ENCODE measurements at places on chromosomes 6 and 20. TPM values are rescaled to one million over a fixed set of nuclear protein-coding genes. Genes with fewer than 3 reads are reported as not detected.

Gene EYS
- not detected for total RNA-seq

DNA sequence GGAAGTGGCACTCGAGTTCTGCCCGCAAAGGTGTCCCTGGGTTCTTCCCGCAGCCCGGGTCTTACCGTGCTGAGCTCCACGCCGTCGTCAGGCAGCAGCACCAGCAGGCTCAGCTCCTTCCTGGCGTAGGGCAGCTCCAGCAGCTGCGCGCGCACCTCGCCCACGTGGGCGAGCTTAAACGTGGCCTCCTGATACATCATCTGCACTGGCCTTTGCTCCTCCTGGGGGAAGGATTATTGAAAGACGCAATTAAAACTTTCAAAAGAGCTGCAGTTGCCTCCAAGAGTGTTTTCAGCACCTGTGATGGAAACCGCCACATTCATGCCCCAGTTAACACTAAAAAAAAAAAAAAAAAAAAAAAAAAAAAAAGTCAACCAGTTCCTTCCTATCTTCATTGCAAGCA is 11.3 kb downstream of the SERPINB9 start:
- H3K27ac ChIP-seq: peak overlapping the region; percentile 64
- peak; percentile 39 for DNase-seq
- H3K36me3 ChIP-seq: no peaks in the 10 kb centered on the region
- no peaks in the 10 kb centered on the region for H3K4me1 ChIP-seq

Gene SLC17A3
- total RNA-seq: not detected

GRCh38 chr6:56962441-56962840 is 7.5 kb downstream of the BEND6 start:
- H3K4me1 ChIP-seq: no peaks in the 10 kb centered on the region
- DNase-seq: no peak
- H3K27ac ChIP-seq: no peak overlapping the region
- no peaks in the 10 kb centered on the region for H3K36me3 ChIP-seq
- no peak overlapping the region for H3K4me3 ChIP-seq

Gene PXDC1
- total RNA-seq: 174 TPM

DNA sequence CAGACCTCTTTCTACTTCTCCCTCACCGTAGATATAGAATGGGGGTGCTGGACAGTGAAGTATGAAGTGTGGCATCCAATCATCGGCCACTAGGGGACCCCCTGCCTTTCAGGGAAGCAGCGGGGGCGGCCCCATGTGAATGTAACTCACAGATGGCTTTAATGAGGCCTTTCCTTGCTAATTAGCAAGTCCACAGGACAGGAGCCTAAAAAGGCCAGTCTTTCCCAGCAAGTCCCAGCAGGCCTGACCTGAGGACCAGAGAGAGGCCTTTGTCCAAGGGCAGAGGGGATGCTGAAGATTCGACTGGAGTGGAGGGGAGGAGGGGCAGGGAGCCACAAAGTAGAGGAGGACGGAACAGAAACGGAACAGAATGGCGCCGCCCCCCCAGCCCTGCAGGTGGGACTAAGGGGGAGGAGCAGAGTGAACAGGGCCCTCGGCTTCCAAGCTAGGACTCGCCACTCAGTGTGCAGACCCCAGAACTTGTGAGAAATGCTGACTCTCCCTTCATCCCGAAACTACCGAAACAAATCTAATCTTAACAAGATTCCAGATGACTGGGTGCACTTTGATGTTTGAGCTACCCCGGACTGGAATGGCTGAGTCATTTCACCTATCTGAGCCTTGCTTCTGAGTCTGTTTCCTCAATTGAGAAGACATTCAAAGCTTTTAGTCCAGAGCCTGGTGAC is 5.8 kb downstream of the C6orf132 start:
- H3K27me3 ChIP-seq: peaks cover 5% of the 10 kb centered on the region
- no peaks in the 10 kb centered on the region for H3K4me1 ChIP-seq
- H3K4me3 ChIP-seq: no peak overlapping the region
- no peak overlapping the region for H3K27ac ChIP-seq

Gene RAB44
- total RNA-seq: 0.39 TPM

Gene BTN1A1
- not detected for total RNA-seq

DNA sequence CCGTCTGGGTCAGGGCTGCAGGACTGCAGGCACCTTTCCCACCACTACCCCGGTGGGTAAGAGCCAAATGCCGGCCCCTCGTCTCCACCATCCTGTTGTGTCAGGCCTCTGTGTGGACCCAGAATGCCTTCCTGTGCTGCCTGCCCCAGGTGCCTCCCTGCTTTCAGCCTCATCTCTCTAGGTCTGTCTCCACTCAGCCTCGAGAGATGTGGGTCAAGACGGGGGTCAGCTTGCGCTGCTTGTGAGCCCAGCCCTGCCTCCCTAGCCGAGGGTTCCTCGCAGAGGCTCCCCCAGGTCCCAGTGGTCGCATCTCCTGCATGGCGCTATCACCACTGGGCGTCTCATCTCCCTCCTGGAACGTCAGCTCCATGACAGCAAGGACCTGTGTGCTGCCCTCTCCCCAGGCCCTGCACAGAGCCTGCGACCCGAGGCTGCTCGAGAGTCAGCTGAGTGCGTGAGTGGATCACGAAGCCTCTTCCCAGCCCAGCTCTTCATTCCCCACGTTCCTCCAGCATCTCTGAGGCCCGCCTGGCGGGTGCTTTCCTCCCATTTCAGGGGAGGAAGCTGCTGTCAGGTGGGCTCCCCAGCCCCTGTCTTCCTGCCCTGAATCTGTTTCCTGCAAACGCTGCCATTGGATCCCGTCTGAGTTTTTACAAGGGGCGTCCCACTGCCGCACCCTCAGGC is 38.7 kb upstream of the ZBP1 start:
- H3K4me1 ChIP-seq: no peaks in the 10 kb centered on the region
- H3K27me3 ChIP-seq: no peaks in the 10 kb centered on the region
- H3K36me3 ChIP-seq: no peaks in the 10 kb centered on the region

DNA sequence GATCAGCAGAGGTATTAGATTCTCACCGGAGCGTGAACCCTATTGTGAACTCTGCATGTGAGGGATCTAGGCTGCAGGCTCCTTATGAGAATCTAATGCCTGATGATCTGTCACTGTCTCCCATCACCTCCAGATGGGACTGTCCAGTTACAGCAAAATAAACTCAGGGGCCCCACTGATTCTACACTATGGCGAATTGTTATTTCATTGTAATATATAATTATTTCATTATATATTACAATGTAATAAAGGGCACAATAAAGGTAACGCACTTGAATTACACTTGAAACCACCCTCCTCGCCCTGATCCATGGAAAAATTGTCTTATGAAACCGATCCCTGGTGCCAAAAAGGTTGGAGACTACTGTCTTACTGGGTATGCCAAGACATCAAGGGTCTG is 18.6 kb downstream of the PRKN start:
- H3K4me1 ChIP-seq: no peaks in the 10 kb centered on the region
- H3K36me3 ChIP-seq: no peaks in the 10 kb centered on the region
- no peak for DNase-seq
- no peaks in the 10 kb centered on the region for H3K27me3 ChIP-seq
- no peak overlapping the region for H3K4me3 ChIP-seq

Gene ATP6V1G2
- total RNA-seq: 2.0 TPM

Gene PTPRA
- 58.0 TPM for total RNA-seq

Gene NR2E1
- not detected for total RNA-seq

DNA sequence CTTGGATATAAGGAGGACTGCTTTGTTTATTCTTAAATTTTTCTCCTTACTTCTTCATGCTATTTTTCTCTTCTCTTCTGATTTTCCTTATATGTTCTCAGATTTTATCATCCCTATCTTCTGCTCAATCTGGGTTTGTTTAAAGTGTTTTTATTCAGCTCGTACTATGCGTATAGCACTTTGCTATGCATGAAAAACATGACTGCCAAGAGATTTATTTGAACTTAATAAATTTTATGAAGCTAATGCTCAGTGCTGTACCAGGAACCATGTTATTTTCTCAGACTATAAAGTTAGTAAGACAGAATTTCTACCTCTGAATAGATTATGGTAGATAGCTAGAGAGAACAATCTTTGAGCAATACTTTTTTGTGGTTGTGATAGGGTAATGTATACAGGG is 305.9 kb downstream of the LAMA2 start:
- no peaks in the 10 kb centered on the region for H3K4me1 ChIP-seq
- H3K27ac ChIP-seq: no peak overlapping the region
- DNase-seq: no peak
- H3K4me3 ChIP-seq: no peak overlapping the region

DNA sequence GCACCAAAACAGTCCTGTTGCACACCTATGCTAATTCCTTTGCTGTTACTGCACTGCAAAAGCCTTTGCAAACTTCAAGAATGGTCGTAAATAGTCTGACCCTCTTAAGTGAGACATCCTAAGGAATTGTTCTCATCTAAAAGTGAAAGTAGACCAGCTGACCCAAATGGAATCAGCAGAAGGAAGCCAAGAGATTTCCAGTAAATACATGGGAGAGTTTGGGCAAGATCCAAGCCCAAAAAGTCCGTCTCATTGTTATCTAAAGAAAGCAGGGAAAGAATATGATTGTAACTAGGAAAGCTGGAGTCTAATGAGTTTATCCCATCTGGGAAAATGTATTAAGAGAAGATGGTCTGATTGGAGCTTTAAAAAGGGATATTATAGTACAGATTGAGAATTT is 43.0 kb upstream of the HIVEP1 start:
- H3K27ac ChIP-seq: peak overlapping the region; percentile 3
- H3K27me3 ChIP-seq: no peaks in the 10 kb centered on the region
- H3K4me3 ChIP-seq: peak overlapping the region; percentile 10
- no peaks in the 10 kb centered on the region for H3K36me3 ChIP-seq
- no peak for DNase-seq

GRCh38 chr6:164345327-164345726 is 930.8 kb downstream of the QKI start:
- no peak overlapping the region for H3K4me3 ChIP-seq
- DNase-seq: no peak
- H3K27me3 ChIP-seq: no peaks in the 10 kb centered on the region
- no peaks in the 10 kb centered on the region for H3K36me3 ChIP-seq

DNA sequence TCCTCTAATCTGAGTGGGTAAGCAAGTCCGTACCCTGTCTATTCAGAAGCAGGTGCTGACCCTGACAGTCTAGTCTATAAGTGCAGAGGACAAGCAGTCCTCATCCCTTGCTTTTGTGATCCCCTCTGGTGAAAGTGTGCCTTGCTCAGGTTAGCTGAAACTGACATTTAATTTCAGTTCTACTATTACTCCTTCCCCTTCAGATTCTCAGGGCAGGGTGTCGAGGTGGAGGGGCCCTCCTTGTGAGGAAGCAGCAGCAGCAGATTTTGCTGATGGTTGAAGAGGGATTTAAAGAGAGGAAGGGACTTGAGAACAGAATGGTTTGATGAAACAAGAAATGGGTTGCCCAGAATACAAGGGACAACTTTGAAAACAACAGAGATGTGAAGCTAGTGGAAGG is 309.3 kb downstream of the CLIC5 start:
- no peaks in the 10 kb centered on the region for H3K27me3 ChIP-seq
- no peak overlapping the region for H3K27ac ChIP-seq

Gene CST9
- not detected for total RNA-seq

DNA sequence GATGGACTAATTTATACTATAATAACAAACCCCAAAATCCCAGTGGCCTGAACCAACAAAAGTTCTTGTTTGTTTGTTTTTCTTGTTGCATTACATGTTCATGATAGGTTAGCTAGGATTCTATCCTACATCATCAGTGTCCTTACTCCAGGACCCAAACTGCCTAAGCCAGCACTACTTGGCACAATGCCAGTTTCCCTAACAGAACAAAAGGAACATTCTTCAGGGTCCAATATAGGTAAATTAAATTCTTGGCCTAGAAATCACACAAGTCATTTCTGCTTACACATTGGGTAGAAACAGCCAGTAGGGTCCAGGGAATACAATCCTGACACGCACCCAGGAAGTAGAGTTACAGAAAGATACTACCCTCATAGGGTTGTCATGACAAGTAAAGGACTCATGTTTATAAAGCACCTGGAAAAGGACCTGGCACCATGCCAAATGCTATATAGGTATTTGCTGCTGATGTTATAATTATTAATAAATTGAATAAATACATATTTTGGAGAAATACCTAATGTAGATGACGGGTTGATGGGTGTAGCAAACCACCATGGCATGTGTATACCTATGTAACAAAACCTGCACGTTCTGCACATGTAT is 38.8 kb downstream of the RCAN2 start:
- H3K27ac ChIP-seq: no peak overlapping the region
- H3K27me3 ChIP-seq: no peaks in the 10 kb centered on the region
- H3K4me3 ChIP-seq: no peak overlapping the region
- DNase-seq: no peak

DNA sequence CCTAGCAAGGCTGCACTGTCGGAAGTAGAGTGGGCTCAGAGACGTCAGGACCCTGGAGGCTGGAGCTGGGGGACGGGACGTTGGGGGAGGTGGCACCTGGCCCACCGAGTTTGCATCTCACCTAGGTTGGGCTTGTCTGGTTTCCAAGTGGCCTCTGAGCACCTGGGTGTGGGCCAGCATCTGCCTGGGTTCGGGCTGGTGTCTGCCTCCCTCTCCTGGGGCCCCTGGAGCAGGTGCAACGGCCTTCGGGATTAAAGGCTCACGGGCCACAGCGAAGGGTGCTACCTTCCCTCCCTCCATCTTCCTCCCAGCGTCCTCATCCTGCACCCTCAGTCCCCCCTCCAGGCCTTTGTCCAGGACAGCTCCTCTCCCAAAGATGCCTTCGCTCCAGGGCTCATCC is 6.0 kb downstream of the HRH3 start:
- H3K27me3 ChIP-seq: peaks cover 87% of the 10 kb centered on the region
- no peak overlapping the region for H3K4me3 ChIP-seq
- DNase-seq: no peak
- H3K27ac ChIP-seq: no peak overlapping the region

Gene BPI
- not detected for total RNA-seq

DNA sequence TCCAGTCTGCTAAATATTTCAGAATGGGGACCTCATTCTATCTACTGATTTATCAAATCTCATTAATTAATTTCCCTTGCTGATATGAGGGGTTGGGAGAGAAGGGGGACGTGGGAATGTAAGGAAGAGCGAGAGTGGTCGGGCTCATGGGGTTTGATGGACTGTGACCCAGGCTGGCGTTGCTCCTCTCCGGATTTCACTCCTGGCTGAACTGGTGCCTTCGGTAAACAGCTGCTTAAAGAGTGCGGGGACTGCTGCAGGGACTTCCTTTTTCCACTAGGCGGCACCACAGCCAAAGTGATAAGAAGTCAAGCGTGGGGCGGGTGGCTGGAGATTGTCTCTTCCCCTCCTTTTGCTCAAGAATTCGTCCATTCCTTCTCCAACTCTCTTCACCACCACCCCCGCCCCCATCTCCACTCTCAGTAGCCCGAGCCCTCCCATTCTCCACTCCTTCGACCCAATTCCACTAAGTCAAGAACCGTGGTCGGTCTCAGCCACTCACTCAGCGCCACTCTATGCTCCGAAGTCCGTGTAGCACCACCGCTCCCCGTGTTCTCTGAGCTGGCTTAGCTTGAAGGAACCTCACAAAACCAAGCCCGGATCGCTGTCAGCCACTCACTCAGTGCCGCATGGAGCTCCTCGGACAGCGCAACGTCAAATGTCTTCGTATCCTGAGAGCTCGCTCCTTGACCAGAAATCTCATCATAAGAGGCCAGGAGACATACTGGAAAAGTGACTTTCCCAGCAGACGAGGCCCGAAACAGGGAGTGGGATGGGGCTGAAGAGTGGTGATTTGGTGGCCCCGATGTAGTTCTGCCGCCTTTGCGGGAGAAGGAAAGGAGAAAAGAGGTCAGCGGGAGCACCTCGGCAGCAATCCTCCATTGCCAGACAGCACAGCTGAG is 9.7 kb downstream of the TRIM31 start:
- H3K27me3 ChIP-seq: peaks cover 60% of the 10 kb centered on the region
- peak; percentile 96 for DNase-seq
- no peaks in the 10 kb centered on the region for H3K36me3 ChIP-seq
- H3K27ac ChIP-seq: peak overlapping the region; percentile 66
- peaks cover 17% of the 10 kb centered on the region for H3K4me1 ChIP-seq

- no peak overlapping the region for H3K27ac ChIP-seq
- H3K4me1 ChIP-seq: no peaks in the 10 kb centered on the region
- H3K36me3 ChIP-seq: no peaks in the 10 kb centered on the region
- no peak overlapping the region for H3K4me3 ChIP-seq
These were observed 8.0 kb upstream of the BCAS1 start for GRCh38 chr20:54078296-54078984.

Data from tibial nerve (tissue), 4 donors.